Activated CD4-positive, CD25-positive, alpha-beta regulatory T cell treated with anti-CD3 and anti-CD28 coated beads, Interleukin-2, amount 50 U/mL, for 24 hours (primary cell): ENCODE measurements at places on chromosomes 4 and X.

GRCh38 chrX:129600981-129601424 is 53.8 kb downstream of the APLN start:
- no peak for ATAC-seq

DNA sequence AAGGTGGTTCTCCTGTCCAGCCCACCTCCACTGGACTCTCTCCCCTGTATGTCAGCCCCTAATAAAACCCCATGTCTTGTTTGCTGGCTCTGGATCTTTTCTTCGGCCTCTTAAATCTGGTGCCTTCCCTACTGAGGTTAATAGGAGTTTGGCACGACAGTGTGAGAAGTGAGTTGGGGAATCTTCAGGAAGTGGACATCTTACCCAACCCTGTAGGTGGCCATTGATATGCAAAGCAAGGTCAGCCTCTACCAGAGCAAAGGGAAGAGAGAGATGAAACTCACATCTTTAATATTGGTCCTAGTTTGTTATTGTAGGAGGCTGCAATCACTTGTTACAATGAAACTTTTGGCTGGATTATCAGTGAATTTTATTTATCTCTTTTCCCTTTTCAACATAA is 111.7 kb downstream of the CHRDL1 start:
- ATAC-seq: no peak

- peak; percentile 69 for ATAC-seq
Measured at GRCh38 chr4:118888666-118889311, at the start of gene SYNPO2. Gene SYNPO2 (plus strand): TSS chr4:118888854. CDS start chr4:118889037, 183 bp downstream.

- ATAC-seq: no peak
Measured at GRCh38 chr4:1554876-1555265, 129.2 kb downstream of the FAM53A start.

DNA sequence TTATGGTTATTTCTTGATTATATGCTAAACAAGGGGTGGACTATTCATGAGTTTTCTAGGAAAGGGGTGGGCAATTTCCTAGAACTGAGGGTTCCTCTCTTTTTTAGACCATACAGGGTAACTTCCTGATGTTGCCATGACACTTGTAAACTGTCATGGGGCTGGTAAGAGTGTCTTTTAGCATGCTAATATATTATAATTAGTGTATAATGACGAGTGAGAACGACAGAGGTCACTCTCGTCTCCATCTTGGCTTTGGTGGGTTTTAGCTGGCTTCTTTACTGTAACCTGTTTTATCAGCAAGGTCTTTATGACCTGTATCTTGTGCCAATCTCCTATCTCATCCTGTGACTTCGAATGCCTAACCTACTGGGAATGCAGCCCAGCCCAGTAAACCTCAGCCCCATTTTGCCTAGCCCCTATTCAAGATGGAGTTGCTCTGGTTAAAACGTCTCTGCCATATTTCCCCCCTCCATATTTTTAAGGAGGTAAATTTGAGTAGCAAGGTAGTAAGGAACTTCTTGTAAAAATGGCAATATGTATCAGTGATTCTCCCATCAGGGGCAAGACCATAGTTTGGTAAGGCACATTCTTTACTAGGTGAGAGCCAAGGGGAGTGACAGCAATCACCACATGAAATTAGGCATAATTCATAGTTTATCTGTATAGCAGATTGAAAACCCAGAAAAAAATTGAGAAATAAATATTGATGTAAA is 2.6 kb downstream of the CXCL2 start:
- no peak for ATAC-seq

GRCh38 chr4:78779280-78779679 is 3.1 kb downstream of the BMP2K start:
- no peak for ATAC-seq

GRCh38 chr4:184424993-184425758 is 49.2 kb downstream of the IRF2 start:
- no peak for ATAC-seq

- ATAC-seq: no peak
Measured at GRCh38 chr4:179941911-179942310, 2301.3 kb upstream of the TENM3 start.

DNA sequence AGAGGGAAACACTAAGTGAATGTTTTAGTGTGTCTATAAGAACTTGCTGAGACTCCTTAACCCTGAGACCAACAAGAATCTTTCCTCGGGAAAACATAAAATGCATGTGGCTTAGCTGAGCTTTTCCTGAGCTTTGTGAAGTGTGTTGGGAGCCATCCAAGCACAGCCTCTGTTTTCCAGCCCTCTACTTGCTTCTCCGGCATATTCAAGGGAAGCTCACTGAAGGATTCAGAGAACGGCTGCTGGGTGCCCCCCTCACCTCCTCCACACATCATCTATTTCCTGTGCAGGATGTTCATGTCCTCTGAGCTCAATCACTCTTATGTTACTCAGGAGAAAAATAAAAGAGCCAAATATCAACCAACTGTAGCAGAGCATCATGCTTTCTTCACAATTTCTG is 492.1 kb downstream of the IL15 start:
- ATAC-seq: no peak

- no peak for ATAC-seq
Measured at GRCh38 chr4:27913738-27914137, 1053.1 kb downstream of the STIM2 start.

- no peak for ATAC-seq
Measured at GRCh38 chrX:3129256-3129655, 88.0 kb downstream of the ARSF start.

DNA sequence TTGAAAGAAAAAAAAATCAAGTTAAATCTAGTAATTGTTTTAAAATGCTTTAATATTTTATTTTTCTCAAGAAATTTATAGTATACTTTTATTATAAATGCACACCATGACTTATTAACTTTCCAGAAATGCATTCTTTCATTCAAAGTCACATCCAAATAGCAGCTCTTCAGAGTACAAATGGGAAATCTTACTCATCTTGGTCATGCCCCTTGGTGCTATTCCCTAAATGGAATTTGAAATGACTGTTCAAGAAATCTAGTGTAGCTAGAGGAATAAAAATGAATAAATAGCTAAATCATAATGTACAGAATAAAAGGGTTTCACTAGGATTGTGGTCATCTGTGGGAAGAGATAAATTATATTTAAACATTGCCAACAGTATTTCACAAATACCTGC is 1139.7 kb downstream of the PCDH18 start:
- ATAC-seq: no peak

- ATAC-seq: no peak
Measured at GRCh38 chr4:107874024-107874423, 49.3 kb downstream of the SGMS2 start.

GRCh38 chr4:85028910-85029309 is 62.4 kb upstream of the WDFY3 start:
- no peak for ATAC-seq

DNA sequence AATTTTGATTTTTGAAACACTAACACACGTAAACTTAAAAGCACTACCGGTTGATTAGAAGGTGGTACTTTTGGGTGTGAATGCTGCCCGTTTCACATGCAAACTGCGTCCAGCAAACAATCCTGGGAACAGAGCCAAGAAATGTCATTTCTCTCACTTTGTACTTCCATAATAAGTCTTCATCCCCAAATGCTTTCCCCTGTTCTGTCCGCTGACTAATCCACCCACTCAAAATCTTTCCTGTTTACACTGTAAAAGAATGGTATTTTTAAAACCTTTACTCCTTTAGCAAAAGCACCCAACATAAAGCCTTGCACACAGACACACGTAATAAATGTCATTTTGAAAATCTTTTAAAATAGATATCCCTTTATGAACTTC is 39.1 kb upstream of the PDLIM5 start:
- ATAC-seq: no peak

DNA sequence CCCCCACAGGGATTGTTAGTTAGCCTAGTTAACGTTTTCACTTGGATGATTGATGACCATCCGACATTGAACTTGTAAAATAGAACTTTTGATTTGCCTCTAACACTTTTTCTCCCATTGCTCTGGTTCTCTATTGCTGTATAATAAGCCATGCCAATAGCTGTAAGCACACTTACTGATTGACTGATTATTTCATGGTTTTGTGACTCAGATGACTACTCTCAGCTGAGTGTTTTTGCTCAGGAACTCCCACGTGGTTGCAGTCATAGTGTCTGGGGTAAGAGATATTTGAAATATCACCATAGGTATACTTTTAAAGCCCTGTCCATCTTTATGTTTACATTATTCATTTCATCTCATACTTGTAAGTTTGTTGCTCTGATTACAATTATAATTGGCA is 1285.5 kb downstream of the STIM2 start:
- no peak for ATAC-seq

- ATAC-seq: no peak
Measured at GRCh38 chr4:4541040-4541631, 712 bp downstream of the STX18 start.

DNA sequence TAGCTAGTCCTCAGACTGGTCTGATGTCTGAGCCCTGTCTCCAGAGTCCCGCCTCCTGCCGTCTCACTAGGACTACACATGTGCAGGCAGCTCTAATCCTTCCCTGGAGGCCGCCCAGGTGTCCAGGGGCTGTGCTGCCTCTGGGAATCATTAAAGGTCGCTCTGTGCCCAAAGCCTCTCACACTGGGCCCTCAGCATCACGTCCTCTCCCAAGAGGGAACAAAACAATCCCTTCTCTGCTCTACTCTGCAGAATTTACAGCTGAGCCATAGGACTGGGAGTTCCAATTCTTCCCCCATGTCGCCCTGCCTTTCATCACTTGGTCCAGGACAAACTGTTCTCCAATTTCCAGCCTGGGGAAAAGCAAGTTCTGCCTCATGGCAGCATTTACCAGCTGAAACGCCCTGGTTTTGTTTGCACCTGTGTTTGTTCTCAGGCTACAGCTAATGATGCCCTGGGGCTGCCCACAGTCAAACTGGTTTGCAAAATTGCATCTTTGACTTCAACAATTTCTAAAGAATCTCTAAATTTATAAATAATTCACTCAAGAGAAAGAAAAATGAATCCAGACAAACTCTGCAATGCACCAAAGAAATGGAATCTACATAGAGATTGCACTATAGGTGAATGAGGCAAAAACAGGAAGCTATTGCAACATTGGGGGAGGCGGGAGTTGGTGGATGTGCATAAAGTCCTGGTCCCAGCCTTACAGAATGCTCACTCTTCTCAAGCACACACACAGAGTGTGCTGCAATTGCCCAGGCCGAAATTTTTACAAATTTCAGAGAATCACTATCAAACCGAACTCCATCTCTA is 7.2 kb upstream of the MRFAP1 start:
- no peak for ATAC-seq

GRCh38 chrX:63755892-63756291 is 29.1 kb downstream of the ARHGEF9 start:
- ATAC-seq: no peak

DNA sequence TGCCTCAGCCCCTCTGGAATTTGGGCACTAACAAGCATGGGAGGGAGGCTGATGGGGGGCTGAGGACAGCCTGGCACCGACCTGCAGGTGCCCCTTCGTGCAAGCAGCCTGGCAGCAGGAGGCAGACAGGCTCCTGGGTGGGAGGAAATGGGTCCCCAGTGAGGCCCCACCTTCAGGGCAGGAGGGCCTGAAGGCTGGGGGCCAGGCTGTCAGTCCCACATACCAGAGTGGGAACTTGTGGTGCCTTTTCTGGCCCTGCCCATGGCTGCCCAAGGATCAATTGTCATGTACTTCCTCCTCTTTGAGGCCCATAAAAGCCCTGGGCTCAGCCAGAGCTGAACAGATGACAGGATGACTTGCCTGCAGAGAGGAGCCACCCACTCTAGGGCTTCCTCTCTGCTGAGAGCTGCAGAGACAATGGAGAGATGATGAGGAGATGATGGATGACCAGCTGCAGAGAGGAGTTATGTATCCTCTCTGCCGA is 141.0 kb downstream of the PDHA2 start:
- no peak for ATAC-seq

GRCh38 chr4:166293556-166293955 is 420.5 kb downstream of the TLL1 start:
- no peak for ATAC-seq

- ATAC-seq: no peak
Measured at GRCh38 chrX:50202539-50202938, 1.7 kb upstream of the AKAP4 start.

DNA sequence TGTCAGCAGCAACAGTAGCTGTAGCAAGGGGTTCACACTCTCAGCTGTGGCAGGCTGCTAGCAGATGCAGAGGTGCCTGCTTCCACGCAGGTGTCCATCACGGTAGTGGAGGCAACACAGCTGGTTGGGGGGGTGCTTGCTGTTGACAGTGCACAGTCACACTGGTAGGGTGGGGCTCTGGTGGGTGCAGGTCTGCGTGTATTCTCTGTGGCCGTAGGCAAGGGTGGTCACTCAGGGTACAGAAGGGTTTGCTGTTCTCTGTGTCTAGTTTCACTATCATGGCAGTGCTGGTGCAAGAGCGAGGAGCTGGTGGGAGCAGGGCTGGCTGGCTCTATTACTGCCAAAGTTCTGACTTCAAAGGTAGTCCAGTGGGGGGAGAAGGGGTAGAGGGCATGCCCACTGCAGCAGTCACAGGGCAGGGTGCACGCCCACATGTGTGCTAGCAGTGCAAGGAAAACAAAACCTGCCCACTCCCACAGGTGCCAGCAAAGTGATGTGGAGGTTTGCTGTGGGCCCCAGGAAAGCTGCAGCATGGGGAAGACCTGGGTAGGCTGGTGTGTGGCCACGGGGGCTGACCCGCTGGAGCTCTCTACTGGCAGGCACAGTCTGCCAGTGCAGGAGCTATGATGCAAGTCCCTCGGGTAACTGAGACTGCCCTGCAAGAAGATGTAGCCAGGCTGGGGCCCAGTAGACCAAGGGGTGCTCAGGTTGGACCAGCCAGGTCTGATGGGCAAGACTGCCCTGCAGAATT is 21.6 kb upstream of the WDR17 start:
- ATAC-seq: no peak

DNA sequence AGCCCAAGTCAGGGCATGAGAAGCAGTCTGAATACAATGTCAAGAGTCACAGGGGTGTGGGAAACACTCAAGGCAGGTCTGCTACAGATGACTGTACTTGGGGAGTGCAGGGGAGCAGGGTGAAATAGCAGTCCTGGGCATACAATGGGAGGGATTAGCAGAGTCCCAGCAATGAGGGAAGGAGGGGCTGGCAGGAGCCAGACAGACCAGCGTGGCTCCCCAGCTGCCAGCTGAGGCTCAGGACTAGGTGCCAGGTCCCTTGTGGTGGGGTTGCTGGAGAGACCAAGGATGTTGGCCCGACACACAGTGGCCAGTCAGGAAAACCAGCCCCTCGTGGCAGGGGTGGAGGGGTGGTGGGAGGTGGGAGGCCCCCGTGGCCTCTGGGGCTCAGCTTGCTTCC is 86.6 kb downstream of the RTL5 start:
- ATAC-seq: no peak

GRCh38 chr4:107432451-107432850 is 287.6 kb downstream of the PAPSS1 start:
- no peak for ATAC-seq

- ATAC-seq: no peak
Measured at GRCh38 chrX:13223868-13224567, 95.8 kb downstream of the ATXN3L start.

- ATAC-seq: no peak
Measured at GRCh38 chrX:118632862-118633261, 94.5 kb upstream of the IL13RA1 start.

DNA sequence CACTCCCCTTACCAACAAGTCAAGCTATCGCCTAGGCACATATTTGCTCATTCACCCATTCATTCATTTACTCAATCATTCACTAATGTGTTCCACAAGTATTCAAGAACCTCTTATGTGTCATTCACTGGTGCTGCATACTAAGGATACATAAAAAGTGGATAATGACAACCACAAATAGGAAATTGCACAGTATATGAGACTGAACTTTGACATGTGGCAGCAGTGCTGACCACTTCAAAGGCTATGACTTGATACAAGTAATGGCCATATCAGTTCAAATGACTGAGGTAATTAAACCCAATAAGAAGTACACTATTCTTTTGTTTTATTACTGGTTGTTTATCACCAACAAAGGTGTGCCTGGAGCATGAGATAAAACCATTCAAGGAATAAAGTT is 282.5 kb downstream of the KLHL13 start:
- no peak for ATAC-seq

GRCh38 chr4:41525129-41525528 is 12.8 kb upstream of the LIMCH1 start:
- ATAC-seq: no peak
